A549 treated with CORT108297 at 1 μM for 4 hours (cell line): ENCODE measurements at places on chromosomes 1 and 21. TPM values are rescaled to one million over a fixed set of nuclear protein-coding genes. Genes with fewer than 3 reads are reported as not detected.

Gene MROH9
- not detected in 5 replicates for total RNA-seq

Gene CD5L
- total RNA-seq = not detected in 5 replicates

Gene DPT
- total RNA-seq = not detected in 5 replicates

Gene FLVCR1
- total RNA-seq = 14.3 to 18.3 TPM (median 15.8 TPM) in 5 replicates

Gene KCNJ15
- total RNA-seq = 0.07 to 0.43 TPM (median 0.17 TPM) in 5 replicates

Gene USP1
- 20.6 to 30.1 TPM (median 21.7 TPM) in 5 replicates for total RNA-seq

Gene DYNLT5
- not detected in 5 replicates for total RNA-seq

Gene FAM163A
- 0.02 to 0.04 TPM (median 0.02 TPM) in 3 of 5 replicates, not detected in the others for total RNA-seq

Gene GRHL3
- total RNA-seq = 0.48 to 0.79 TPM (median 0.54 TPM) in 5 replicates

Gene HSD3B1
- total RNA-seq = not detected in 5 replicates

Gene SYPL2
- total RNA-seq = 0.09 to 0.23 TPM (median 0.14 TPM) in 5 replicates

Gene OR2L5
- total RNA-seq = not detected in 5 replicates

Gene FBXO44
- total RNA-seq = 14.0 to 21.5 TPM (median 18.2 TPM) in 5 replicates

Gene TNFRSF9
- total RNA-seq = 2.1 to 3.6 TPM (median 3.0 TPM) in 5 replicates

Gene LHX8
- total RNA-seq = 0.81 to 1.4 TPM (median 1.2 TPM) in 5 replicates

Gene TMEM234
- 7.7 to 10.5 TPM (median 9.7 TPM) in 5 replicates for total RNA-seq

Gene IFFO2
- 11.0 to 17.6 TPM (median 14.0 TPM) in 5 replicates for total RNA-seq

Gene FMO2
- not detected in 5 replicates for total RNA-seq

Gene NR1I3
- 0.06 to 0.15 TPM (median 0.08 TPM) in 3 of 5 replicates, not detected in the others for total RNA-seq

Gene KRTAP11-1
- not detected in 5 replicates for total RNA-seq

Gene FCER1A
- total RNA-seq = not detected in 5 replicates

Gene NKAIN1
- total RNA-seq = 0.99 to 1.4 TPM (median 1.3 TPM) in 5 replicates

Gene DNASE2B
- not detected in 5 replicates for total RNA-seq

Gene CA6
- not detected in 5 replicates for total RNA-seq

Gene ZBTB8A
- 3.4 to 4.2 TPM (median 3.6 TPM) in 5 replicates for total RNA-seq

Gene ALX3
- total RNA-seq = not detected in 5 replicates

Gene NUAK2
- 28.8 to 35.2 TPM (median 32.9 TPM) in 5 replicates for total RNA-seq

Gene PLPP3
- total RNA-seq = 27.9 to 37.8 TPM (median 32.1 TPM) in 5 replicates

Gene GJC2
- total RNA-seq = 0.20 to 0.64 TPM (median 0.49 TPM) in 5 replicates

Gene DDX20
- total RNA-seq = 8.0 to 10.0 TPM (median 8.7 TPM) in 5 replicates
